ENCODE measurements at places on chromosomes 7 and 10.
A peak's percentile ranks its signal among the peaks of the same experiment; 100 is the strongest.

DNA sequence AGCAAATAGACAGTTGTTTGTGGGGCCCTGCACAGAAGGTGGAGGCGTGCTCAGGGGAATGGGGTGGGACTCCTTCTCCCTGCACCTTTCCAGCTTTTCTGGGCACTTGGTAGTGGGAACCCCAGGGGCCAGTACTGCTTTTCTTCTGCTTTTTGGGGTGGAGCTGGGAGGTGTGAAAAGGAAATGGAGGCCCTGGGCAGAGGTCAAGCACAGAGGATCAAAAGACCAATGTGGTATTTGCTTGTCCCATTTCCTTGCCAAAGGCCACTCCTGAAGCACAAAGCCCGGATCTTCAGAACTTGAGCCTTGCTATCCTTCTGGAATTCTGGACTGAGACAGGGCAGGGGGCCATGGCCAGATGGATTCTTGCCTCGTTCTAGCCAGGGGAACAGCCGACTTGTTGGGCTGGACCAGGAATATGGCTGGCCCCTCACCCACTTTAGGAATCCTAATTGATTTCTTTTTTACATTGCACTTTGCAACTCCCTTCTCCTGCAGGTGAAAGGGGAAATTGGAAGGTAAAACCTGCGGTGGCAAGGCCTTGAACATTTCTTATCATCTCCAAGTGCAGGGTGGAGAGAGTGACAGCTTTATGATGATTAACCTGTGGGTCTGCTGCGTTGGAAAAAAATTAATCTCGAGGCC, 26.5 kb downstream of the ADRA2A start:
- no peak for DNase-seq

- DNase-seq, result no peak
These were observed 18.3 kb upstream of the CDK6 start for GRCh38 chr7:92854501-92855238.

DNA sequence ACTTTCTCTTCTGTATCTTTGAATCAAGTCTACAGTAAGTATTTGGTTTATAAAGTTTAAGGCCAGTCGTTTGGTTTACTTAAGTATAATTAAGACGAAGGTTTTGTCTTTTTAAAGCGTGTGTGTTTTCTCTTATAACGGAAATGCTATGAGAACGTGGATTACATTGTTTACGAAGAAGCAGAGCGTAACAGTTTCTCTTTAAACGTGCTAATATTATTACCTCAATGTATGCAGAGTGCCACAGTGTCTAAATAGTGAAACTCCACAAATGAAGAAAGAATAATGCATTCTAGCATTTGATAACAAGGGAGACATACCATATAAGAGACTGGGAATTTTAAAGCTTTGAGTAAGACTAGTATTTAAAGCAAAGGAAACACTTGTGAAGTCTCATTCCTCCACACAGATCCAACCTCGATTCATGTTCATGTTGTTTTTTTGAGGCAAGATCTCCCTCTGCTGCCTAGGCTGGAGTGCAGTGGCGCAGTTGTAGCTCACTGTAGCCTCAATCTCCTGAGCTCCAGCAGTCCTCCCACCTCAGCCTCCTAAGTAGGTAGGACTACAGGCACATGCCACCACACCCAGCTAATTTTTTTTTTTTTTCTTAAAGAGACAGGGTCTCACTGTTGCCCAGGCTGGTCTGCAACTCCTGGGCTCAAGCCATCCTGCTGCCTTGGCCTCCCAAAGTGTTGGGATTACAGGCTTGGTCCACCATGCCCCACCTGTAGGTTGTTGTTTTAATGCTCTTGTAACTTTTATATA, 75.1 kb downstream of the ANKRD61 start:
- no peak for DNase-seq

GRCh38 chr7:94514140-94514889, 4.7 kb downstream of the CASD1 start:
- DNase-seq, result no peak

DNA sequence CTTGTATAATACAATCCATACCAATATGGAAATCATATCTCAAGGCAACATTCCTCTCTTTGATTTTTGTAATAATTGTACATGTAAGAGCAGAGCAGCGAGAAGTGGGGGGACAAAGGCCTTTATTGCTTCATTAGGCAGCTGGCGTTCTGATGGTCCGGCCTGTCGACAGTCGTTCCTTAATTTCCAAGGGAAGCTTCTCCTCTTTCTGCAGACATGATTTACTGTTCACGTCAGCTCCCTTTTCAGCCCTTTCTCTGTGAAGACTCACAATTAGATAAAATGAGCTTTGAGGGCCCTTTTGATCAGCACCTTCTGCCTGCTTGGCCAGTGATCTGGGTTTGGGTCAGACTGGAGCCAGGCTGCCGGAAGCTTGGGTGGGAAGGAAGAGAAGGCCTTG, 65.6 kb upstream of the CTBP2 start:
- DNase-seq, result no peak

- DNase-seq, result no peak
These were observed 24.6 kb downstream of the C7orf33 start for GRCh38 chr7:148615085-148615730.

- DNase-seq, result no peak
These were observed 738 bp upstream of the NCAPG2 start for GRCh38 chr7:158705234-158705850.

GRCh38 chr7:69422574-69422985, 175.7 kb upstream of the AUTS2 start:
- no peak for DNase-seq

DNA sequence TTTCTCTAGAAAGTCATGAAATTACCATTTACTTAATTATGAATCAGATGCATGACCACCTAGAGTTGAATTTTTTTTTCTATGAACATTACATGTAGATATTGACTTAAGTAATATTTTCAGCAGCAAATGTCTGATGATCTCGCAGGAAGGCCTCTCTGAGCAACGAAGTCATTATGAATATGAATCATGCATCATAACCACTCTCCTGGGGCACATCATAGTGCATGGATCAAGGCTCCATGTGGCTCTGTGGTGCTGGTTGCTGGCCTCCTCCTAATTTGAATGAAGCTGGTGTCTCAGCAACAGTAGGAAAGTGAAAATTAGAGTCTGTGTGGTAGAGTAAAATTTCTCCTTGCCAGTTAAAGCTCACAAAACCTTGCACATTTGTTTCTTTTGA, 121.4 kb upstream of the INHBA start:
- DNase-seq, result no peak

DNA sequence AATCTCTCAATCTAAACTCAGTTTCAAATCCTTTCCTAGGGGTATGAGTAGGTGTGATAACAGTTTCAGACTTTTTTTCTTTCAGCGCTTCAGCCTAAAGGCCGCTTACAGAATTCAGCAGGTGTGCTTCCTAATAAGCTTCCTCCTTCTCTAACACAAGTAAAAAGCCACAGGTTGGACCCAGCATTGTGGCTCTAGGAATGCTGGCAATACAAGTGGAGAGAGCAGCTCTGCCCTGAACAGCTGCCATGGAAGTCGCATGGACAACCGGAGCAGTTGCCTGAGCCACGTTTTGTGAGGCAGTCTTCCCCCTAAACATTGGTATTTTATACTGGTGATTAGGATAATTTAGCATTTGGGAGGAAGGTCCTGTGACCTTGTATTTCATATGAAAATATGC, 83.5 kb downstream of the ST7 start:
- no peak for DNase-seq

DNA sequence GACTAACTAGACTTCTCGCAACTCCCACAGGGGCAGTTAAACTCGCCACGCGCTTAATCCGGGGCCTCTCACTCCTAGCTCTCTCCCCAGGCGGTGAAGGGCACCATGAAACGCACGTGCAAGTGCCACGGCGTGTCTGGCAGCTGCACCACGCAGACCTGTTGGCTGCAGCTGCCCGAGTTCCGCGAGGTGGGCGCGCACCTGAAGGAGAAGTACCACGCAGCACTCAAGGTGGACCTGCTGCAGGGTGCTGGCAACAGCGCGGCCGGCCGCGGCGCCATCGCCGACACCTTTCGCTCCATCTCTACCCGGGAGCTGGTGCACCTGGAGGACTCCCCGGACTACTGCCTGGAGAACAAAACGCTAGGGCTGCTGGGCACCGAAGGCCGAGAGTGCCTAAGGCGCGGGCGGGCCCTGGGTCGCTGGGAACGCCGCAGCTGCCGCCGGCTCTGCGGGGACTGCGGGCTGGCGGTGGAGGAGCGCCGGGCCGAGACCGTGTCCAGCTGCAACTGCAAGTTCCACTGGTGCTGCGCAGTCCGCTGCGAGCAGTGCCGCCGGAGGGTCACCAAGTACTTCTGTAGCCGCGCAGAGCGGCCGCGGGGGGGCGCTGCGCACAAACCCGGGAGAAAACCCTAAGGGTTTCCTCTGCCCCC, 19.5 kb downstream of the WNT8B start:
- DNase-seq, result peak; percentile 27

- no peak for DNase-seq
These were observed 88.5 kb downstream of the CCNY start for GRCh38 chr10:35424680-35425285.

- no peak for DNase-seq
These were observed 17.2 kb downstream of the RBM20 start for GRCh38 chr10:110661292-110661691.

- no peak for DNase-seq
These were observed 174.1 kb upstream of the TNRC18 start for GRCh38 chr7:5597772-5598171.

GRCh38 chr10:58237014-58237834, 30.5 kb downstream of the IPMK start:
- no peak for DNase-seq

DNA sequence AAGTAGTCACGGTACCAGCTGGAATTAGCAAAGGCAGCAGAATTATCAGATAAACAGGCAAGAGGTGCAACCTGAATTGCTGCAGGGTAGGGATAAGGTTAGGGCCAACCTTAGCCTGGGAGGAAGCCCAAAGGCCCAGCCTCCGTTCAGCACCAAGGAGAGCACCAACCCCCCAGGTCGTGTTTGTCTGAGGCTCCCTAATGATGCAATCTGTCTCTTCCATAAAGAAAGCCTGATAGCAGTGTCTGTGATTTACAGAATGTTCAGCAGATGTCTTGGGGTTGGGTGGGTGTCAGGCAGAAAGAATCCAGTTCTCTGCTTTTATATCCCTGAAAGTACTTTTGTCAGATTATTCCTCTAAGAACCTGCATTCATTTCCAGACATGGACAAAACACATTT, 328.4 kb upstream of the AOAH start:
- DNase-seq, result no peak

DNA sequence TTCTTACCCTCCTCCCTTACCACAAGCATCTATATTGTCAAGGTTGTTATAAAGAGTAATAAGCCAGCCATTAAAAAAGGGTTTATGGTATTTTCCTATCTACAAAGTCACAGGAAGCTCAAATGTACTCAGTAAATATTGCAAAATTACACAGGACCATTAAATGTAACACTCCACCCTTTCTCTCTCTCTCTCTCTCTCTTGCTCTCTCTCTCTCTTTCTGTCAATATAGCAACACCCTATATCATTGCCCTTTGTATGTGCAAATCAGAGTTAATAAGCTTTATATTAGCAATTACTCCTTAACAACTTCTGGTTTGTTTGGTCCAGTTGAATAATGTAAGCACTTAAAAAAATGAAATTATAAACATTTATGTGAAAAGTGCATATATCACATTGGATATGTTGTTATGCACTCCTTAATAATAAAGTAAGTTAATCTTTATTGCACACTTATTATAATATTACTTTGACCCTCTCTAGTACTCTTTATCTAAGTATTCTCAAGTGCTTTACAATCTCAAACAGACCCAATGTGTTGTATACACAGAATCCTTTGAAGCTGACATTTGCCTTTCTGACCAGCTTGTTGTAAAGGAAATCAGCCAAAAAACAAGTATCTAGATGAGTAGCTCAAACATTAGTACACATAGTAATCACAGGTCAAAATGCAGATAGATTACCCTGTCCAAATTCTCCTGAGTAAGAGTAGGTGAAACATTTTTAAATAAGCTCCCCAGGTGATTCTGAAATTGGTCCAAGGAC, 93.2 kb downstream of the CFTR start:
- DNase-seq, result no peak

DNA sequence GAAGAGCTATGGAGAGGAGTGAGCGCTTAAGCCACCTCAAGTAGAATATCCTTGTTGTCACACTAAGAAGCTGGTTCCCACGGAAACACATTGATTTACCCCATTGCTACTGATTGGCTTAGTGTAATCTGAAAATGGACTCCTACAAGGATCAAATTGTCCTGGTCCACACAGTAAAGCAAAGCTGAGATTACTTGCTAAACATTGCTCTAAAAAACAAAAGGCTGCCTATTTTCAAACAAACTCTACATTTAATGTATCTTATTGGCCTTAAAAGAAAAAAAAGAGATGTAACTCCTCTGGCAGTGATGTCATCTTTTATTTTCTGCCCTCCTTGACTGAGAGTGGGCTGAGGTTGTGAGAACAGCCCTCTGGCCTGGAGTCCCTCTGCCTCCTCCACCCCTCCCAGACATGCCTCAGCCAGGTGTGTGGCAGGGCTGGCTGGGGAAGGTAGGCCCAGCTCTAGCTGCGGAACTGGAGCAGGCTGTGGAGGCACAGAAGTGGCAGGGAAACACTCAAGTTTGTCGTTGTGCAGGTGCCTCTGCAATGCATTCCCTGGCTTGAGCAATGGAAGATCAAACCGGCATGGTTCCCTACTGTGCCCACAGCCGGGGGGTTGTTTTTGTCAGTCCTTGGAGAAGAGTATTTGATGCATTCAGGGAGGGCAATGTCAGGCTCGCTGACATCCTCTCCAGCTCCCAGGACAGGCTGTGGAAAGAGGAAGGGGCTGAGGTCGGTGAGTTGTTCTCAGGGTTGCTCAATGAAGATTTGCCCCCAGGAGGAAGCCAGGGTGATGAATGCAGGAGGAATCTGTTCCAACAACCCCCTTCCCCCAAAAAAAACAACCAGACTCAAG, 9.1 kb downstream of the KLF6 start:
- no peak for DNase-seq

Data from stimulated activated CD8-positive, alpha-beta memory T cell treated with anti-CD3 and anti-CD28 coated beads, Interleukin-7, amount 100 ng/mL, for 1 hour (primary cell).